Hematopoietic multipotent progenitor cell treated with erythropoietin and hydrocortisone succinate and interleukin-3 and kit ligand, for 8 days (in vitro differentiated cells): ENCODE measurements at places on chromosomes 5 and 9.

DNA sequence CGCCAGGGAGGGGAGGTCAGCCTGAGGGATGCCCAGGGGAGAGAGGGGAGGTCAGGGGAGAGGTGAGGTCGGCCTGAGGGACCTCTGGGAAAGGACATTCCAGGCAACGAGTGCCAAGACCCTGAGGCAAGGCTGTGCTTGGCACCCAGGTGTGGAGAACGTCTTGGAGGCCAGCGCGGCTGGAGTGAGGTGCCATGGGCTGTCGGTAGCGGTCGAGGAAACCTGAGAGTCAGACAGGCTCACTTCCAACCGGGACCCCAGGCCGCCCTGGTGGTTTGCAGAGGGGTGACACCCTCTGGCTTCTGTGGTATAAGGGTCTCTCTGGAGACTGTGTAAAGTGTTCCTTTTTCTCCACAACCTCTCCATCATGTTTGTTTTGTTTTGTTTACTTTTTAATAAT is 82.9 kb downstream of the CACNA1B start:
- DNase-seq = no peak

GRCh38 chr9:14343261-14344031 is 29.5 kb upstream of the NFIB start:
- DNase-seq = no peak

DNA sequence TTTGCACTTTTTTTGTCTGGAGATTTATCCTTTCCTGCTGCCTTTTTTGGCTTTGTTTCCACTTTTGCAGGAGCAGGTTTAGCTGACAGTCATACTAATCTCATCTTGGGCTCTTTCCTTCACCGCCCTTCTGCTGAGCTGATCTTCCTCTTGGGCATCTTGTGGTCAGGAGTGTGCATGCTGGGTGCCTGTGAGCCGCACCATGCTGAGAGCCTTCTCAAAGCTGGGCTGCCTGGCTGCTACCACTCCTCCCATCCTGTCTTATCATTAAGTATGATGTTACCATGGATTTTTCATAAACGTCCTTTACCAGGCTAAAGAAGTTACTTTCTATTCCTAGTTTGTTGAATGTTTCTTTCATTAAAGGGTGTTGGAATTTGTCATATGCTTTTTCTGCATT is 49.5 kb upstream of the MCCC2 start:
- peak; percentile 47 for DNase-seq

- peak; percentile 35 for DNase-seq
Observed at GRCh38 chr9:122261469-122261881, 3.2 kb downstream of the RBM18 start.

- no peak for DNase-seq
Observed at GRCh38 chr5:144684899-144685298, 514.2 kb downstream of the KCTD16 start.

DNA sequence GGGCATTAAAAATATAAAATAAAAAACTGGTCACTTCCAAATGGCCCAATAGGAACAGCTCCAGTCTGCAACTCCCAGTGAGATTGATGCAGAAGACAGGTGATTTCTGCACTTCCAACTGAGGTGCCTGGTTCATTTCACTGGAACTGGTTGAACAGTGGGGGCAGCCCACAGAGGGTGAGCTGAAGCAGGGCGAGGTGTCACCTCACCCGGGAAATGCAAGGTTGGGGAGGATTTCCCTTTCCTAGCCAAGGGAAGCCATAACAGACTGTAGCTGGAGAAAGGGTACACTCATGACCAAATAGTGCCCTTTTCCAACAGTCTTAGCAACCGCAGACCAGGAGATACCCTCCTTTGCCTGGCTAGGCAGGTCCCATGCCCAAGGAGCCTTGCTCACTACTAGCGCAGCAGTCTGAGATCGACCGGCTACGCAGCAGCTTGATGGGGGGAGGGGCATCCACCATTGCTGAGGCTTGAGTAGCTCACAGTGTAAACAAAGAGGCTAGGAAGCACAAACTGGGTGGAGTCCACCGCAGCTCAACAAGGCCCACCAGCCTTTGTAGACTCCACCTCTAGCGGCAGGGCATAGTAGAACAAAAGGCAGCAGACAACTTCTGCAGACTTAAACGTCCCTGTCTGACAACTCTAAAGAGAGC is 12.7 kb downstream of the RLN1 start:
- no peak for DNase-seq

GRCh38 chr9:123620239-123620638 is 264.2 kb downstream of the CRB2 start:
- DNase-seq = peak; percentile 74
